GM20000 (cell line): ENCODE measurements at places on chromosomes 2 and 18.

DNA sequence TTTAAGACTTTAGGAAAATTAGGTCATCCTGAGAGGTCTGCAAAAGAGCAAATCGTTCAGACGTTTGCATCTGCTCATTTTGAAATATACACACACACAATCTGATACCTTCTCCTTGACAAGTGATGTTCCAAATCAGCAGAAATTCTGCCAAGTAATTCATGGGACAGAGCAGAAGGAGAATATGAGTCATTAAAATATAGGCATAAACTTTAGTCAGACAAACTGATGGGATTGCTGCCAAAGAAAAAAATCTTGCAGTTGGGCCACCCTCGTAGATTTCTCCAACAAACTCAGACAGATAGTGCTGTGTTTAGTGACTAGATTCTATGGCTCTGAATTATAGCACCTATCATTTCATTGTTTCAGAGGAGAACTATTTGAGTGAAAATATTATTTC, 336.3 kb downstream of the NYAP2 start:
- no peak for DNase-seq

DNA sequence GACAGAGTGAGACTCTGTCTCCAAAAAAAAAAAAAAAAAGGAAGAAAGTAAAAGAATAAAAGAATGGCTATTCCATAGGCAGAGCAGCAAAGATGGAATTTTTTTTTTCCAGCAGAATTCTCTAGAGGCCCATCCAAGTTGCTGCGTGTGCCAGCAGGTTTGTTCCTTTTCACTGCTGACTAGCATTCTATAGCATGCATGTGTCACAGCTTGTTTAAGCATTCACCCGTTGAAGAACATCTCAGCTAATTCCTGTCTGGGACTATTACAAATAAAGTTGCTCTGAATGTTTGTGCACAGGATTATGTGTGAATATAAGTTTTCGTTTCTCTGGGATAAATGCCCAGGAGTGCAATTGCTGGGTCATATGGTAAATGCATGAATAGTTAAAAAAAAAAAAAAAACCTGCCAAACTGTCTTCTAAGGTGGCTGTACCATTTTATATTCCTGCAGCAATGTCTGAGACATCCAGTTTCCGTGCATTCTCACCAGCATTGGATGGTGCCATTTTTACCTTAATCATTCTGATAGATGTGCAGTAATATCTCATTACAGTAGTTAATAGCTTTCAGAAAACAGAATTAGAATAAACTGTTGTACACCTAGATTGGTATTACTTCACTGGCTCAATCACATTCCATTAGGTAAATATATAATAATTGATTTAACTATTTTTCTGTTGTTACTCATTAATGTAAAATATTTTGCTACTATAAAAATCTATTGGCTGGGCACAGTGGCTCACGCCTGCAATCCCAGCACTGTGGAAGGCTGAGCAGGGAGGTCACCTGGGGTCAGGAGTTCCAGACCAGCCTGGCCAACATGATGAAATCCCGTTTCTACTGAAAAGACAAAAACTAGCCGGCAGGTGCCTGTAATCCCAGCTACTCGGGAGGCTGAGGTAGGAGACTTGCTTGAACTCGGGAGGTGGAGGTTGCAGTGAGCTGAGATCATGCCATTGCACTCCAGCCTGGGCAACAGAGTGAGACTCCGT, 47.5 kb upstream of the ASAP2 start:
- no peak for DNase-seq

DNA sequence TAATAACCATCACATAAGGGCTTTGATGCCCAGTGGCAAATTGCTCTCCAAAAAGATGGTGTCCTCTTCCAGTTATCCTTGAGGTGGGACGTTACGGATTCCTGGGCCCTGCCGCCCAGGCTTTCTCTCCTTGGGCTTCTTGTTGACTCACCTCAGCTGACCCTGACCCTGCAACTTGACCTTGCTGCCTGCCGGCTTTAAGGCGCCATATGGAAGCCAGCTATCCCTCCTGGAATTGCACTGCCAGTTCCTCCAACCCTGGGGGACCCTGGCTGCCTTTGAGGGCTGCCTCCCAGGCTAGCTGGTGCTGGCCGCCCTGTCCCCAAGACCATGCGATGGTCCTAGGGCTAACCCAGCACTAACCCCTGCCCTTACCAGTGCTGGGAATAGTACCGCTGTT, 28.3 kb upstream of the B3GNT7 start:
- DNase-seq = no peak

DNA sequence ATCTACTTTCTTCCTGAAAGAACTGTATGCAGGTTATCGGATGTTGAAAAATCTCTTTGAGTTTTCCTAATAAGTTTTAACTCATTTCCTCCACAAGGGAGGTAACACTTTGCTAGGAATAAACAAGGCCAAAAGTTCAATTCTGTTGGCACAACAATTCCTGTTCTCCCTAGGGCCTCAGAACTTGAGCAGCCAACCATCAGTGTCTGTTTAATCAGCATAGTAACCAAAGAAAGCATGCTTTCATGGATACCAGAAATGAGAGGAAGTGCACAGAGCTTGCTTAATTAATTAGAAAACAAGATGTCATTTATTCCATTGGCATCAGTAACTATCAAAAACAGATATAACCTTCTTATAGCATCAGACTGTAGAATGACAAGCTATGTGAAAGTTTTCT, 503.2 kb upstream of the CNTNAP5 start:
- no peak for DNase-seq

- no peak for DNase-seq
Measured at GRCh38 chr18:80022613-80023012, 11.6 kb upstream of the RBFA start.

DNA sequence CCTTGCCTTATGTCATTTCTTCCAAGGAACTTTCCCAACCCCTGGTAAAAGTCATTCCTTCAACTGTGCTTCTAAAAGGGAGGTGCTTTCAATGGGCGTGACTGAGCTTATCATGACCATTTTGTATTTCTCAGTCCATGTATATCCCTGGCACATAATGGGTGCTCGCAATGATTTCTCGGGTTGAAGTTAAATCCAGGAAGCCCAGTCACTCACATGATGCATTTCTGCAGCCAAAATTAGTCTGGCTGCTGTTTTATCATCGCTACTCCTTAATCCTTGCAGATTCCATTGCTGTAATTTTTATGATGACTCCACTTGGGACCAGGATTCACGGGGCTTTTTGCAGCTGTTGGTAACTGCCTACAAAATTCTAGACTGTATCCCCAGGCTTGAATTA, 25.9 kb upstream of the RFX8 start:
- no peak for DNase-seq

- no peak for DNase-seq
Measured at GRCh38 chr2:235066490-235066889, 114.7 kb downstream of the SH3BP4 start.

DNA sequence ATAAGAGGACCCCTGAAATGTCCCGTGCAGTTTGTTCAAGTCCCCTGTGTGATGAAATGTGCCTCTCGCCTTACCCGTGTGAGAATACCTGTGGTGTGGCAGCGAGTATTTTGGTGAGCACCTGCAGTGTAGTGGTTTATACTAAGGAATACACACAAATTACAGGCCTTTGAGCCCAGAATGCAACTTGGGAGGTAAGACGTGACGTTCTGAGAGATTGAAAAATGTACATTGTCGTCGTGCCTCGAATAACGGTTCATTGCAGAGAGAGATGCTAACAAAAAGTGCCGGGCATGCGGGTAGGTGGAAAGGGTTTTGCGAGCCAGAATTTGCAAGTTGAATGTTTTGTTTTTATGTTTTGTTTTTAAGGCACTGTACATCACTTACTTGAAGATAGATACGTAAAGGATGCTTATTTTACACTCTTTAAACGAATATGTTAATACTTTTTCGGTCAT, 867 bp downstream of the RBBP8 start:
- no peak for DNase-seq

DNA sequence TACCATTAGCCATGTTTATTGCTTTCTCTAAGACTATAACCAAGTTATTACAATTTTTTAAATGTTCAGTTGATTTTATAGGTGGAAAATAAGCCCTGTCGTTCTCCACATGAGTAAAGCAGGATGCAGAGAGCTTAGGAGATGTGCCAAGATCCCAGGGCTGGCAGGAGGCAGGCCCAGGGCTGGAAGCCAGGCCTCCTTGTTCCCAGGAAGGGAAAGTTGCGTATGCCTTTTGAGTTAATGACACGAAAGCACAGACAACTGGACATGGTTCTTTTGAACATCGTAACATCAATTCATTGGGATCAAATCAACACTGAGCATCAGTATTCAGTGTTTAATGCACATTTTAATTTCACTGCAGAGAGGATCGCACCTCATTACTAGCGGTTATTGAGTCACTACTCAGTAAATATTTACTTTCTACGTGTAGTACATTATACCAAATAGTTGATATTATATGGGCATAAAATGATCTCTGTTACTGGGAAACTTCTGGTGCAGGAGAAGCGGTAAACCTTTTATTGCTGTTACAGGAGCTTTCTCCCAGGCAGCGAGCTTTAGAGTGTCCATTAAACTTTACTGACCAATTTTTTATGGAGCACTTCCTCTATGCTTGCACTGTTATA, 60.0 kb downstream of the RNF144A start:
- DNase-seq = no peak

DNA sequence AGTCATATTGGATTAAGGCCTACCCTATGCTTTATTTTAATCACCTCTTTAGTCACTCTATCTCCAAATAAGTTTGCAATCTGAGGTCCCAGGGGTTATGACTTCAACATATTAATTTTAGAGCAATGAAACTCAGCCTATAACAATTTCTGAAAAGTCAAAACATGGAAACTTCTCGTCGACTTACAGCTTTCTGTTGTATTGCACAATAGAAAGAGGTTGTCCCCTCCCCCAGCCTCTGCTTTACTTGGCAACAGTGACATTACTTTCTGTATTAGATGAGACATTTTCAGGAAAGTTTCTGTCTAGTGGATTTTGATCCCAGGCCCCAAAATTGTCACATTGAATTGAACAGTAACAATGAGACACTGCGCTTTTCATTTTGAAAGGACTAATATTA, 326.4 kb downstream of the THSD7B start:
- no peak for DNase-seq

GRCh38 chr2:68171684-68172083, 14.0 kb downstream of the PNO1 start:
- no peak for DNase-seq

DNA sequence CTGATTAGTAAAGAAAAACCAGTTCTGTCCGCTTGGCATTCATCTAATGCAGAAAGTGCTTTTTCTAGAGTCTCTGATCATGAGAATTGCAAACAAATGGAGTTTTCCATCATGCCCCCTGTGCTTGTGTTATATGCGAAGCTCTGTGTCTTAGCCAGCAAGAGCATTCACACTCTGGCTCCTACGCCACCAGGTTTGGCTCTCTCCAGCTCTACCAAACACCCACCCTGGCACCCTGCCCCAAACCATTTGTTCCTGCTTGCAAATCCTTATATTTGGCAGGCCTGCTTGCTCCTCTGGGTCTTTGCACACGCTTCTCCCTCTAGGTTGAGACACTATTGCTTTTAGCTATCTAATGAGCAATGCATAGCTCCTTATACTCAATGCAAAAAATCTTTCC, 204.1 kb upstream of the CYRIA start:
- DNase-seq = no peak

GRCh38 chr18:11591957-11592356, 17.4 kb upstream of the SLC35G4 start:
- DNase-seq = no peak

DNA sequence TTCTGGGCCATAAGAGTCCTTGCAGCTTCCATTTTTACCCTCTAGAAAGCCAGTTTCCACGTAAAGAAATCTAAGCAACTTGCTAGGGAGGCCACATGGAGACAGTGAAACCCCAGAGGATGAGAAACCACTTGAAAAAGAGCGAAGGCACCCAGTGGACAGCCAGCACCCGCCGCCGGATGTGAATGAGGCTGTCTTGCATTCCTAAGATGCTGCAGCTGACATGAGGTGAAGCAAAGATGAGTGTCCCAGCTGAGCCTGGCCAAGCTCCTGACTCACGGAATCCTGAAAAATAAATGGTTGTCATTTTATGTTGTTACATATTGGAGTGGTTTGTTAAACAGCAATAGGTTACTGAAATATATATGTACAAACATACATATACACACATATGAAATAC, 65.9 kb upstream of the STPG4 start:
- DNase-seq = no peak

GRCh38 chr2:216651351-216651881, 18.2 kb downstream of the IGFBP2 start:
- DNase-seq = no peak

GRCh38 chr18:74806700-74807416, 209.2 kb downstream of the ZNF407 start:
- peak; percentile 52 for DNase-seq

GRCh38 chr18:10481831-10482230, 27.4 kb downstream of the APCDD1 start:
- DNase-seq = no peak

GRCh38 chr2:197259470-197259999, 51.0 kb downstream of the ANKRD44 start:
- DNase-seq = no peak

DNA sequence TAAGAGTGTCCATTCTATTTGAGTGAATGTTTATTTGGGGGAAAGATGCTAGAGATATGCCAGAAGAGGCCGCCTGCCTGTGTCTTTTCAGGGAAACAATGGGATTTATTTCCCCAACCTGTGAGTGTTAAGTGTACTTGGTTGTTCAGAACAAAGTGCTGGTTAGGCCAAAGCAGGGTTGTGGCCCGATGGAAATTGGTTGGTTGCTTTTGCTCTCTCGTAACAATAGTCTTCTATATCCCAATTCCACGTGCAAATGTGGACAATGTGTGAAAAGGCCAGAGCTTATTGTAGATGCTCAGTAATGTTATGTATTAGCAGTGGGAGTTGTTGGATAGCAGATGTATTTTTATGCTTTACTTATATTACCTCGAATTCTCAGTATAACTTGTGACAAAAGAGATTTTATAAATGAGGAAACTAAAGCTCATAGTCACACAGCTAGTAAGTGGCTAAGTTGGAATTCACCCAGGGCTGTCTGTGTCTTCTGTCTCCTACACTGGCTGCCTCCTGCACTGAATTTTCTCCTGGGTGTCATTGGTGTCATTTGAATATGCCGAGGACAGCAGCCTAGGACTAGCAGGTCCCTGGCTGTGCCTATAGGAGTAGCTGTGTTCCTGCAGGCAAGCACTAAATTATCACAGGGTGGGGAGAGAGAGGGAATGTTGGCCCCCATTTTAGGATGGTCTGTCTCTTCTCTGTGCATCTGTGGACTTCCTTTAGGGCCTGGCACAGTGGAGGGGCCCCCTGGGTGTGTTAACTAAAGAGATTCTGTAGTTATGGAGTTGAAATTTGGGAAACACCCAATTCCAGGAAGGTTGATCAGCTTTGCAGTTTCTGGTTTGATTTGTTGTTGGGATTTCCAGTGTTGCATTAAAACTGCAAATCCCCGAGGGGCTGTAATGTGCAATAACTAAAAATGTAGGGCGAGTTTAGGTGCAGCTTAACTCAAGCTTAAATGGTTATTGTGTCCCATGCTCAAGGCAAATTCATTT, 21.6 kb downstream of the GPD2 start:
- no peak for DNase-seq

DNA sequence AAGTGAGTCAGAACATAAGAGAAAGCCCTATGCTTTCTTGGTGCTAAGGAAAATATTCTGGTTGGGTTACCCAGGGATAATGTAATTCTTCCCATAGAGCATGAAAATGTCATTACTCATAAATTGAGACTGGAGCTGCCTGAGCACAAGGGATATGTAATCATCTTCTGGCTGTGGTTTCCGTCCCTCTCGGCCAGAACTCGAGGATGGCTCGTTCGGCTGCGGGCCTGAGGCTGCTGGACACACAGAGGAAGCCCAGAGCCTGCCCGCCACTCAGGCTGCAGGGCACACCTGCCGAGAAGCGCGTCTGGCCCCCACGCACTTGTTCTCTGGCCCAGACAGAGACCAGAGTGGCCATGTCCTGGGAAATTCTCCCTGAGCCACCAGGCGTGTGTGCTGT, 104.9 kb downstream of the ASAP2 start:
- no peak for DNase-seq

GRCh38 chr2:71671203-71671854, 218.0 kb downstream of the DYSF start:
- no peak for DNase-seq
